PC-3 (cell line): ENCODE measurements at places on chromosomes 11 and 22. TPM values are rescaled to one million over a fixed set of nuclear protein-coding genes. Genes with fewer than 3 reads are reported as not detected.

- DNase-seq: peak; percentile 36
Measured at GRCh38 chr11:117822074-117823033, 2.2 kb downstream of the FXYD2 start.

- DNase-seq: no peak
Measured at GRCh38 chr11:44034639-44035038, 13.1 kb upstream of the ACCSL start.

GRCh38 chr11:1563697-1564534, 8.2 kb downstream of the DUSP8 start:
- DNase-seq: no peak

- peak; percentile 69 for DNase-seq
Measured at GRCh38 chr11:29093416-29094120, 923.3 kb downstream of the KCNA4 start.

- DNase-seq: no peak
Measured at GRCh38 chr22:49146511-49146910, 681.2 kb downstream of the BRD1 start.

GRCh38 chr11:8963569-8964323, 496 bp downstream of the TMEM9B start:
- DNase-seq: peak; percentile 70

GRCh38 chr11:45663486-45664375, 1.7 kb downstream of the CHST1 start:
- peak; percentile 3 for DNase-seq

- DNase-seq: peak; percentile 95
Measured at GRCh38 chr11:131041331-131042040, 125.2 kb upstream of the SNX19 start.

- DNase-seq: no peak
Measured at GRCh38 chr11:81070948-81071347, 1630.1 kb upstream of the TENM4 start.

DNA sequence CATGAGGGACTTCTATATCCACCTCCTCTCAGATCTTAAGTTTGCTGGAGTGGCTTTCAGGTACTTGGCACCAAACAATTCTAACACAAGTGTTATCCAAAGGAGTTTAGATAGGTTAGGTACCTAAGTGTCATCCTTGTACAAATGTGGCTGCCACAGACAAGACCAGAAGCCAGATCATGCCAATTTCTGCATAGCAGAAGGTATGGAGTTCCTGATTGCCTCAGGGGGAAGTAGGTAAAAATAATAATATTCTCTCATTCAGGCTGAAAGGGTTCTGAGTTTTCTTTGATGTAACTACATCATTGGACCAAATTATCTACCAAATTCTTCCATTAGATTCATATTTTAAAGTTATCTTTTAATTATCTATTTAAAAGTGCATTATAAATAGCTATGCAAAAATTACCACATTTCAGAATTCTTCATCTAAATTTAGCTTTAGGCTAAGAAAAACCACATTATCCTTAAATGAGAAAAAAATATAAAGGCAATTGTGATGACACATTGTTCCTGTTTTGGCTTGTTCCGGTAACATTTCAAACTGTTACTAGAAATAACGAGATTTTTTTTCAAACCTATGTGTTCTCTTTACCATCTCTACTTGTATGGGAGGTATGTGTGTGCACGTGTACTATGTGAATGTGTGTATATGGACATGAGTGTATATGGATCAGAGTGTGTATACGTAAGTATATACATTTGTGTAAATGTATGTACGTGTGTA, 66.2 kb upstream of the POU2AF2 start:
- no peak for DNase-seq

- DNase-seq: no peak
Measured at GRCh38 chr11:107860688-107861087, 2.1 kb upstream of the SLC35F2 start.

GRCh38 chr11:119974467-119974866, 163.4 kb downstream of the TRIM29 start:
- no peak for DNase-seq

DNA sequence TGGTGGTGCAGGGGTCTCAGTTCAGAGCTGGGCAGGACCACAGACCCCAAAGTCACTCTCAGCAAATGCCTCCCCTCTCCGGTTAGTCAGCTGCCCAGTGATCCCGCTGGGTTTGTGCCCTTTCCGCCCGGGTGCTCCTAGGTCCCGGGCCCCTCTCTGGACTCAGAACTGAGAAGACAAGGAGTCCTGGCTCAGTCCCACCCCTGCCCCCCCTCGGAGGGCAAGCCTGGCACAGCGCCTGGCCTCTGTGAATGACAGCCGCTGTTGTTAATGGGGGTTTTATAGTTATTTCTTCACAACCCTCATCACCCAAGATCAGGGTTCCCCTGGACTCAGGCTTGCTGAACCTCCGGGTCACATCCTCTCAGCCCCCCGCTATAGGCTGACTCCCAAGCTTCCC, 47.6 kb downstream of the ELFN2 start:
- DNase-seq: no peak

DNA sequence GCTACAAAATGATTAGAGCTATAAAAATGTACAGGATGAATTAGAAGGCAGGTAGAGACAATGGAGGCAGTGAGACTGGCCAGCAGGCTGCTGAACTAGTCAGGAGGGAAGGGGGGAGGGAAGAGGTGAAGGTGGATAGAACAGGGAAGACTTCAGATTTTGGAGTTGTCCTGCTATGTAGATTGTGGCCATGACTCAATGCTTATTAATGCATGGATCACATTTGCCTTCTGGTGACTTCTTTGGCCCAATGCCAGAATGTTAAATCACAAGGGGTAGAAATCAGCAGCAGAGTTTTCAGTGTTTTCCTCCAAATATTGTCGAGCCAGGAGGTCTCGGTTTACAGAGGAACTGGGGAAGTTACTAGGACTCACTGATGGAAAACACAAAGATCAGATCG, 346.6 kb downstream of the AASDHPPT start:
- peak; percentile 98 for DNase-seq

The INS gene
- total RNA-seq: not detected in 2 replicates

The NFAM1 gene
- 0.11 TPM in 1 of 2 replicates, not detected in the other for total RNA-seq

The MPPED2 gene
- not detected in 2 replicates for total RNA-seq

The GLYATL1 gene
- not detected in 2 replicates for total RNA-seq

The POU2F3 gene
- total RNA-seq: 0.62 and 0.81 TPM in 2 replicates

The SNX32 gene
- not detected in 2 replicates for total RNA-seq

The MYOD1 gene
- total RNA-seq: not detected in 2 replicates

The MAP6 gene
- 0.47 and 1.3 TPM in 2 replicates for total RNA-seq

The SYCE3 gene
- 1.3 TPM in 1 of 2 replicates, not detected in the other for total RNA-seq
